ENCODE measurements at places on chromosomes 5 and 9.

DNA sequence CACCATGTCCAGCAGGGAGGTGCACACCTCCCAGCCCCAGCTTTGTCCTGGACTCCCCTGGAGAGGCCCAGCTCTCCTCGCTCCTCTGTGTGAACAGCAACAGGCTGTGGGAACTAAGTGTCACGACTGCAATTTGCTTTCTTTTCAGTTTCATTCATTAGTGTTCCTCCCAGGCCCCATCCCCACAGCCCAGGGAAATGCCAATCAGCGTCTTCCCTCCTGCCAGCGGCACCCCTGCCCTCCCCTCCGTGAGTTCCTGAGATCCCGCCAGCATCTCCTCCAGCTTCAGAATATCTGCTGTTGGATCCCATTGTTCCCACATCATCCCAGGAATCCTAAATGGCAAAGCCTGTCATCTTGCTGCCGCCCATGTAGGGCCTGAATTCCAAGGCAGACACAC lies 13.1 kb upstream of the RPL26L1 start:
- no peak for DNase-seq

GRCh38 chr9:92747459-92748232 lies 17.0 kb downstream of the BICD2 start:
- DNase-seq: no peak

DNA sequence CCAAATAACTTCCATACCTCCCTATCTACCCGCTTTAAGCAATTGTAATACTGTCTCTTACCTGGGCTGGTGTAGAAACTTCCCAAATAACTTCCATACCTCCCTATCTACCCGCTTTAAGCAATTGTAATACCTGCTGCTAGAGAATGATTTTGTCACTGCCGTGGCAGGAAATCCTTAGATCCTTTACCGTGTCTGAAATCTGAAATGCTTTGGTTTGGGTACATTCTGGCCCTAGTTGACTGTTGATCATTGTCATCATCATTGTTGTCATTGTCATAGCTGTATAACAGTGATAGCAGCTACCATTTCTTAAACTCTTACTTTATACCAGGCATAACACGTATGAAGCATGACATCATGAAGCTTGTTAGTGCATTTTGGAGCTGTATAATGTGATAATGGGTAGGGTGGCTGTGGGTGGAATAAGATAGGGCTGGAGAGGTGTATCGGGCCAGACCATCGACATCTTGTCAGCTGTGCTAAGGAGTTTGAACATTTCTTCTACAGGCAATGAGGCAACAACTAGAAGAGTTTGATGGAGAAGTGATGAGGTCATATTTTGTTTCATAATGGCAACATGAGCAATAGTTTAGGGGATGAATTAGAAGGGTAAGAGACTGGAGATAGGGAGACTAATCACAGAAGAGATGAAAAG lies 15.7 kb downstream of the PIP5K1B start:
- no peak for DNase-seq

DNA sequence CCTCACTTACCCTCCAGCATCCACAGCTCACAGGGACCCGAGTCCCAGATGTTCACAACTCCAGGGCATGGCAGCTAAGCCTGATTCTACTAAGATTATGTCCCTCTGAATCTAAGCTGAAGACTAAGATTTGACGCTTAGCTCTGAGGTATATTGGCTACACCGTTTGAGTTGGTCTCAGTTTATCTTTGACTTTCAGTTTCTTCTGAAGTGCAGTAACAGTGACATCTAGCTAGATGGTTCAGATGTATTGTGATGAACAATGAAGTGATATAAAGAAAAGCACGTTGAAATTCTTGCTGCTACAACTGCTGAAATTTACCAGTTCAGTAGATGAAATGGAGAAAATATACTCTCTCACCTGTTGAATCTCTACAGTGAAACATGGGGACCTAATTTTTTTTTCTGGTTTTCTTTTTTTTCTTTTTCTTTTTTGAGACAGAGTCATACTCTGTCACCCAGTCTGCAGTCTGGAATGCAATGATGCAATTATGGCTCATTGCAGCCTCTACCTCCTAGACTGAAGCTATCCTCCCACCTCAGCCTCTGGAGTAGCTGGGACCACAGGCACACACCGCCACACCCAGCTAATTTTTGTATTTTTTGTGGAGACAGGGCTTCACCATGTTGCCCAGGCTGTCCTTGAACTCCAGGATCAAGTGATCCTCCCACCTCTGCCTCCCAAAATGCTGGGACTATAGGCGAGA lies 15.7 kb downstream of the RFK start:
- no peak for DNase-seq
